Natural killer cell treated with Interleukin-12 subunit alpha and Interleukin-12 subunit beta and Interleukin-15 and Interleukin-18, amount 100 ng/mL, for 72 hours (primary cell): ENCODE measurements at places on chromosomes 6 and 20. TPM values are rescaled to one million over a fixed set of nuclear protein-coding genes. Genes with fewer than 3 reads are reported as not detected.

DNA sequence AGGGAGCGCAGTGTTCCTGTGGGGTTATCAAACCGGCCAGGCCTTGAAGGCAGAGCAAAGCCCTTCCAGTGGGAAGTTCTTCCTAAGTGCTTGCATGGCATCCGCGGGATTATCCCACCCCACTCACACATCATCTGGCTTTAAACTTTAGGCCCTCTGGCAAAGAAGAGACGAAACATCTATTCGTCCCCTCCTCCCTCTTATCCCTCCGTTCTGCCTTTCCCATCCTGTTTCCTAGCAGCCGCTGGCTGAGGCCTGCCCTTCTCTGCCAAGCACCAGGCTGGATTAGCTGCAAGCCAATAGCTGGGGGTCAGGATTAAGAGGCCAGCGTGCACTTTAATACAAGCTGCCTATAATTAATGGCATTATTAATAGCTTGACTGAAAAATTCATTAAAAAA lies 621.0 kb downstream of the PKHD1 start:
- H3K27ac ChIP-seq, result no peak overlapping the region
- no peaks in the 10 kb centered on the region for H3K4me1 ChIP-seq
- DNase-seq, result no peak
- no peaks in the 10 kb centered on the region for H3K27me3 ChIP-seq
- no peaks in the 10 kb centered on the region for H3K36me3 ChIP-seq

GRCh38 chr6:157514659-157515496 lies 133.9 kb downstream of the ZDHHC14 start:
- no peaks in the 10 kb centered on the region for H3K27me3 ChIP-seq
- peak; percentile 72 for DNase-seq
- H3K4me1 ChIP-seq, result peaks cover 29% of the 10 kb centered on the region
- peak overlapping the region; percentile 14 for H3K4me3 ChIP-seq
- no peak overlapping the region for H3K27ac ChIP-seq
- no peaks in the 10 kb centered on the region for H3K36me3 ChIP-seq

- peaks cover 80% of the 10 kb centered on the region for H3K4me1 ChIP-seq
- DNase-seq, result no peak
- peak overlapping the region; percentile 8 for H3K4me3 ChIP-seq
- peaks cover 18% of the 10 kb centered on the region for H3K36me3 ChIP-seq
Observed at GRCh38 chr20:45055056-45055455, 45.9 kb downstream of the KCNS1 start.

- no peak for DNase-seq
- H3K27ac ChIP-seq, result peak overlapping the region; percentile 16
- peaks cover 18% of the 10 kb centered on the region for H3K4me1 ChIP-seq
- H3K36me3 ChIP-seq, result no peaks in the 10 kb centered on the region
- peaks cover 57% of the 10 kb centered on the region for H3K27me3 ChIP-seq
- peak overlapping the region; percentile 81 for H3K4me3 ChIP-seq
Observed at GRCh38 chr6:12289365-12289919, 719 bp upstream of the EDN1 start.

- H3K4me1 ChIP-seq, result no peaks in the 10 kb centered on the region
- H3K36me3 ChIP-seq, result no peaks in the 10 kb centered on the region
- H3K27me3 ChIP-seq, result no peaks in the 10 kb centered on the region
- DNase-seq, result no peak
Observed at GRCh38 chr6:111894272-111894671, 21.0 kb upstream of the FYN start.

DNA sequence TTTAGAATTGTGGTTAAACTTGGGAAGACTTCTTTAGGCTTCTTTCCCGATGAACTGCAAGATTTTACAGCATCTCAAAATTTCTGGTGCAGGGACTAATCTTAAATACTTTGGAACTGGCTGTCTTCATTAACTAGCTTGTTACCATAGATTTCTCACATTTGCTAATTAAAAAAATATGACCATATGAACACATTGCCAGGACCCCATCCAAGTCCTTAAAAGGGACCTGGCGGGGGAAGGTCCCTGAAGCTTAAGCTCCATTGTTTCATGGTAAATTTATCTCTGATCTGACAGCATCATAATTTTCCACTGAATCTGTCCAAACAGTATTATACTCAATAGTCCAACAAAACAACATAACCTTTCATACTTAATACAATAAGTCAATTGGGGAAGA lies 517.8 kb upstream of the FLRT3 start:
- no peak for DNase-seq
- H3K27ac ChIP-seq, result no peak overlapping the region

- H3K36me3 ChIP-seq, result peaks cover 9% of the 10 kb centered on the region
- H3K27ac ChIP-seq, result no peak overlapping the region
- no peak overlapping the region for H3K4me3 ChIP-seq
- peaks cover 68% of the 10 kb centered on the region for H3K4me1 ChIP-seq
- no peaks in the 10 kb centered on the region for H3K27me3 ChIP-seq
Observed at GRCh38 chr6:4848382-4849068, 72.3 kb downstream of the CDYL start.

- H3K4me1 ChIP-seq, result peaks cover 19% of the 10 kb centered on the region
- no peaks in the 10 kb centered on the region for H3K27me3 ChIP-seq
- H3K36me3 ChIP-seq, result peaks cover 6% of the 10 kb centered on the region
- H3K4me3 ChIP-seq, result no peak overlapping the region
- no peak for DNase-seq
Observed at GRCh38 chr20:62506087-62506486, 30.3 kb upstream of the GATA5 start.

DNA sequence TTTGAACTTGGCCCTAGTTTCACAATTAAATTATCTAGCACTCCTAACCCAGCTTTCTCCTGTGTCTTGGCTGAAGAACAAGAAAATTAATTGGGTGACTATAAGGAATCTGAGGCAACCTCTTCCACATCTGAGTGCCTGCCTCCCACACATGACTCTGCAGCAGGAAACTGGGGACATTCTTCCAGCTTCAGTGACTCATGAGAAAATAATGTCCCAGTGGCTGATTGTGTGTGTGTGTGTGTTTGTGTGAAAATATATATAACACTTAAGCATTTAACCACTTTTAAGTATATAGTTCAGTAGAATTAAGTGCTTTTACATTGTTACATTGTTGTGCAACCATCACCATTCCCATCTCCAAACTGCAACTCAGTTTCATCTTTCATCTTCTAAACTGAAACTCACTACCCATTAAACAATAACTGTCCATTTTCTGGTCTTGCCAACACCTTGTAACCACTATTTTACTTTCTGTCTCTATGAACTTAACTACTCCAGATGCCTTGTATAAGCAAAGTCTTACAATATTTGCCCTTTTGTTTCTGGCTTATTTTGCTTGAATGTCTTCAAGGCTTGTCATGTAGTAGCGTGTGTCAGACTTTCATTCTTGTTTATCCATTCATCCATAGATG lies 8.7 kb downstream of the TRIM38 start:
- peak overlapping the region; percentile 7 for H3K27ac ChIP-seq
- peaks cover 42% of the 10 kb centered on the region for H3K4me1 ChIP-seq

- H3K4me1 ChIP-seq, result peaks cover 12% of the 10 kb centered on the region
- no peaks in the 10 kb centered on the region for H3K36me3 ChIP-seq
- no peaks in the 10 kb centered on the region for H3K27me3 ChIP-seq
- no peak overlapping the region for H3K27ac ChIP-seq
Observed at GRCh38 chr6:53894091-53894490, 99.3 kb downstream of the LRRC1 start.

GRCh38 chr20:57804470-57805250 lies 94.8 kb upstream of the PMEPA1 start:
- H3K27ac ChIP-seq, result no peak overlapping the region
- no peak for DNase-seq
- H3K36me3 ChIP-seq, result no peaks in the 10 kb centered on the region
- H3K4me3 ChIP-seq, result no peak overlapping the region

- peaks cover 41% of the 10 kb centered on the region for H3K4me1 ChIP-seq
- H3K27me3 ChIP-seq, result peaks cover 3% of the 10 kb centered on the region
- no peak for DNase-seq
- no peak overlapping the region for H3K4me3 ChIP-seq
Observed at GRCh38 chr6:135141728-135142127, 39.4 kb upstream of the MYB start.

DNA sequence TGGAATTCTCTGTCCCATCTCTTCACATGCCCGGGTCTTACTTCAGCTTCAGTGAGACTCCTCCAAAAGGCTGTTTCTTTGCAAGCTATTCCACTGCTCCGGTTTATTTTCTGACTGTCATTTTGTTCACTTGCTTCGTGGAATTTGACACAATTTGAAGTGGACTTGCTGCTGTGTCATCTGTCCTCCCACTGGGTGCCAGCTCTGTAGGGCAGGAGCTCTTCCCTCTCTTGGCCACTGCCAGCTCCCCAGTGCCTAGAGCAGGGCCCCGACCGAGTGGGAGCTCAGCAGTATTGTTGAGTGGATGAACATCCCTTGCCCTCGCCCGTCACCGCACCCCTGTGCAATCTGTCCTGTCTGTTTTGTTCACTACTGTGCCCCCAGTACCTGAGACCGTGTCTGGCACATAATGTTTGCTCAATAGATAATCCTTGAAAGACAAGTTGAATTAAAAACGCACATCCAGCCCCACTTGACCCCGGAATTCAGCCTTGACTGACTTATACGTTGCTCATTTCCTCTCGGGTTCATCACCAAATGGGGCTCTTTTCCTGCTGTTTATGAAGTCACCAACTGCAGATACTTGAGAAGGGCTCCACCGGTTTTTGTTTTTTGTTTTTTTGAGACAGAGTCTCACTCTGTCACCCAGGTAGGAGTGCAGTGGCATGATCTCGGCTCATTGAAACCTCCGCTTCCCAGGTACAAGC lies 170.3 kb upstream of the KCNG1 start:
- H3K27me3 ChIP-seq, result peaks cover 12% of the 10 kb centered on the region
- no peak overlapping the region for H3K27ac ChIP-seq
- no peak for DNase-seq

- peaks cover 5% of the 10 kb centered on the region for H3K4me1 ChIP-seq
- H3K4me3 ChIP-seq, result no peak overlapping the region
- H3K36me3 ChIP-seq, result no peaks in the 10 kb centered on the region
Observed at GRCh38 chr20:48866936-48867335, 39.1 kb upstream of the PREX1 start.

- no peaks in the 10 kb centered on the region for H3K4me1 ChIP-seq
- H3K27me3 ChIP-seq, result no peaks in the 10 kb centered on the region
- no peak overlapping the region for H3K27ac ChIP-seq
- H3K36me3 ChIP-seq, result no peaks in the 10 kb centered on the region
- DNase-seq, result no peak
Observed at GRCh38 chr6:22825210-22825609, 255.8 kb downstream of the HDGFL1 start.

GRCh38 chr6:141301779-141302178 lies 830.9 kb upstream of the GJE1 start:
- H3K4me1 ChIP-seq, result no peaks in the 10 kb centered on the region
- no peaks in the 10 kb centered on the region for H3K27me3 ChIP-seq
- no peak overlapping the region for H3K27ac ChIP-seq
- H3K4me3 ChIP-seq, result no peak overlapping the region

DNA sequence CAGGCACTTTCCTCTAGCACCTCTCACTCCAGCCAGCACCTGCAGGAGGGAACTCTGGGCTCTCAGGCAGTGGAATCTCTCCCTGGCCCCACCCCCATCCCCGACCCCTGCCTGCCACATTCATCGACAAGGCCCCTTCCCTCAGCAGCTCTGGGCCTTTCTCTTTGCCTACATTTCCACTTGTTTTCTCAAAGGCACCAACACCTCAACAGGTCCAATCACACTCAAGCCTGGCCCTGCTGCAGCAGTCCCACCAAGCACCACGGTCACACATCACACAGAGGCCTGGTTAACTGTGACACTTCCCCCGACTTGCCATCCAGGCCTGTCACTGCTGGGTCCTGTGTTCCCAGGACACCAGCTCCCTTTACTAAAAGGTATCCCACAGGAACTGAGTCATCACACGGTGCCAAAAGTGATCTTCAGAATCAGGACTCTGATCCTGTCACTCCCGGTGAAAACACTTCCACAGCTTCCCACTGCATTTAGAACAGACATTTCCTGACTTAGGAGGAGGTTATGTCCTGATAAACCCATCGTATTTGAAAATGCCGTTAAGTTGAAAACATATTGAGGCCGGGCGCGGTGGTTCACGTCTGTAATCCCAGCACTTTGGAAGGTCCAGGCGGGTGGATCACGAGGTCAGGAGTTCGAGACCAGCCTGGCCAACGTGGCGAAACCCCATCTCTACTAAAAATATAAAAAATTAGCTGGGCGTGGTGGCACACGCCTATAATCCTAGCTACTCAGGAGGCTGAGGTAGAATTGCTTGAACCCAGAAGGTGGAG lies 54.9 kb downstream of the MYH7B start:
- H3K27ac ChIP-seq, result peak overlapping the region; percentile 2
- H3K4me3 ChIP-seq, result no peak overlapping the region
- H3K4me1 ChIP-seq, result peaks cover 13% of the 10 kb centered on the region
- no peak for DNase-seq
- H3K27me3 ChIP-seq, result no peaks in the 10 kb centered on the region
- peaks cover 17% of the 10 kb centered on the region for H3K36me3 ChIP-seq

DNA sequence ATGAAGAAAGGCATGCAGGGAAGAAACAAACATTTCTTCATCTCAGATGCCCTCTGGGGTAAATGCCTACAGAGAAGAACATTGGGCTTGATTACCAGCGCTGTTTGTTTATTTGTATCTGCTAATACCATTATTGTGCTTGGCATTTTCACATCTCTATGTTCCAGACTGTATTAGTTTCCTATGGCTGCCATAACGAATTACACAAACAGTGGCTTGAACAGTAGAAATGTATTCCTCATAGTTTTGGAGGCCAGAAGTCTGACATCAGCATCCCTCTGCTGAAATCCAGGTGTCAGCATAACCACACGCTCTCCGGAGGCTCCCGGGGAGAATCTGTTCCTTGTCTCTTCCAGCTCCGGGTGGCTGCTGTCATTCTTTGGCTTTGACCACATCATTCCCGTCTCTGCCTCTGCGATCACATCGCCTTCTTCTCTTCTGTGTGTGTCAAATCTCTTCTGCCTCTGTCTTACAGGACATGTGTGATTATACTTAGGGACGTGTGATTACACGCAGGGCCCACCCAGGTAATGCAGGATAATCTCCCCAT lies 241.6 kb upstream of the SUPT3H start:
- no peak for DNase-seq
- peak overlapping the region; percentile 49 for H3K4me3 ChIP-seq
- H3K4me1 ChIP-seq, result peaks cover 26% of the 10 kb centered on the region

- no peaks in the 10 kb centered on the region for H3K27me3 ChIP-seq
- DNase-seq, result no peak
- H3K4me3 ChIP-seq, result no peak overlapping the region
Observed at GRCh38 chr20:46939031-46939965, 44.7 kb downstream of the EYA2 start.

- no peak for DNase-seq
- no peak overlapping the region for H3K27ac ChIP-seq
- peaks cover 11% of the 10 kb centered on the region for H3K27me3 ChIP-seq
- no peak overlapping the region for H3K4me3 ChIP-seq
Observed at GRCh38 chr6:46879003-46879402, 42.7 kb downstream of the ADGRF5 start.

DNA sequence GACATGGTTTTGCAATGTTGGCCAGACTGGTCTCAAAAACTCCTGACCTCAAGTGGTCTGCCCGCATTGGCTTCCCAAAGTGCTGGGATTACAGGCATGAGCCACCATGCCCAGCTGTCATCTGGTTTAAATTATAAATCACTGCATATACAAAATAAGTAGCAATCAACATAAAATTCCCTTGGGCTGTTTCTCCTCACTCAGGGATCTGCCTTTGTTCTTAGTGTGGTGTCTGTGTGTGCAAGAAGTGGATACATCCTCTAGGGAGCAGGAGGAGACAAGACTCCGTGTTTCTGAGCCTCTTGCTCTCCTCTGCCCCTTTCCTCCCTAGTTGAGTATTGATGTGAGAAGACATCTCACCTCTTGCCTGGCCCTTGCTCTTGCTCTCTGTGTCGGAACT lies 65.2 kb upstream of the ADGRF4 start:
- no peak overlapping the region for H3K4me3 ChIP-seq
- peaks cover 11% of the 10 kb centered on the region for H3K4me1 ChIP-seq
- H3K27me3 ChIP-seq, result peaks cover 14% of the 10 kb centered on the region
- DNase-seq, result no peak
- no peaks in the 10 kb centered on the region for H3K36me3 ChIP-seq

Gene NOL7
- 102 TPM for total RNA-seq

Gene WFDC5
- total RNA-seq, result not detected

Gene CLPSL1
- total RNA-seq, result not detected

Gene COL19A1
- total RNA-seq, result 0.42 TPM

Gene OPRL1
- 0.12 TPM for total RNA-seq
